NCI-H2227 treated with DMSO at 0.1 percent for 48 hours (cell line): ENCODE measurements at places on chromosomes 13 and 19.

- no peak for DNase-seq
Observed at GRCh38 chr19:14674764-14675163, at the start of gene ADGRE3. Gene ADGRE3 (minus strand): TSS chr19:14674844. CDS start chr19:14674770, 74 bp downstream.

GRCh38 chr19:46241626-46242025, 12.1 kb downstream of the IGFL1 start:
- DNase-seq, result no peak

DNA sequence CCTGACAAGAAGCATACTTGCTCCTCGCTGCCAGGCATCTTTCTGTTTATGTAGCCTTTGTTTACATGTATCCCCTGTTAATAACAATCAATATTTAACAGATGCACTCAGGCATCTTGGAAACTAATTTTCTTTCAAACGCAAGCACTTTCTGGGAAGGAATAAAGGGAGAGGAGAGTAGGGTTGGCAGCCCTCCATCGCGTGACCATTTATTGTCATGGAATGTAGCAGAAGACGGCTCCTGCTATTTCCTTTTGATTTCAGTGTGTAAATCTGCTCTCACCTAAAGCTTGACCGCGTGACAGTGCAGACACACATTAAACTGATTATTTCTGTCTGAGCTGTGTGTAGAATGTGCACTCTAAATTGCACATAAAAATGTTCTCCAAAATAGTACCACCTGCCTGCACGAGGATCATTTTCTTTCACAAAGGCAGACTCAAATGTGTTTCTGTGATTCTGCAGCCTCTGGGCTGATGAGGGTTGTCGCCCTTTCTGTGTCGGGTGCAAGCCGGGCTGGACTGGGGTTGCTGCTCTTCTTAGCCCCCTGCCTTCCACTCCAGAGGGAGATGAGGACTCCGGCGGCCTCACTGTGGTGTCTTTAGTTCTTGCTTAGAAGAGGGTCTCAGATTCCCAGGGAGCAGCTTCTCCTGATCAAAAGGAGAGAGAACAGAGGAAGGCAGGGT, 223.5 kb upstream of the MAB21L1 start:
- peak; percentile 7 for DNase-seq

DNA sequence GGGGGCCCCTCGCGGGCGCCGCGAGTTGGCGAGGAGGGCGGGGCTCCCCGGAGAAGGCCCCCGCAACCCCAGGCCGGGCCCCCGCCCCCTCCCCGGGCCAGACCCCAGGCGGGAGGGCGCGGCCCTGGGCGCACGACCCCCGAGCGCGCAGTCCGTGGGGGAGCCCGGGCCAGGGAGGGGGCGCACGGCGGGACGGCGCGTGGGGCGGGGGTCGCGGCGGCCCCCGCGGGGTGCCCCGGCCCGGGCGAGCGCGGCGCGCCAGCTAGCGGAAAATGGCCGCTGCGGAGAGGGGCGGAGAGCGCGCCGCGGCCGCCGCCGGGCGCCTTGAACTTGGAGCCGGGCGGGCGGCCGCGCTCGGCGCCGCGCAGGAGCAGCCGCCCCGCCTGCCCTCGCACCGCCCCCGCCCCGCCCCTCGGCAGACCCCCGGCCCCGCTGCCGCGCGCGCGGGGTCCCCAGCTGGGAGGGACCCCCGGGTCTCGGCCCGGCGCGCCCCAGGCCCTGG, 6.4 kb upstream of the NFIC start:
- DNase-seq, result no peak

DNA sequence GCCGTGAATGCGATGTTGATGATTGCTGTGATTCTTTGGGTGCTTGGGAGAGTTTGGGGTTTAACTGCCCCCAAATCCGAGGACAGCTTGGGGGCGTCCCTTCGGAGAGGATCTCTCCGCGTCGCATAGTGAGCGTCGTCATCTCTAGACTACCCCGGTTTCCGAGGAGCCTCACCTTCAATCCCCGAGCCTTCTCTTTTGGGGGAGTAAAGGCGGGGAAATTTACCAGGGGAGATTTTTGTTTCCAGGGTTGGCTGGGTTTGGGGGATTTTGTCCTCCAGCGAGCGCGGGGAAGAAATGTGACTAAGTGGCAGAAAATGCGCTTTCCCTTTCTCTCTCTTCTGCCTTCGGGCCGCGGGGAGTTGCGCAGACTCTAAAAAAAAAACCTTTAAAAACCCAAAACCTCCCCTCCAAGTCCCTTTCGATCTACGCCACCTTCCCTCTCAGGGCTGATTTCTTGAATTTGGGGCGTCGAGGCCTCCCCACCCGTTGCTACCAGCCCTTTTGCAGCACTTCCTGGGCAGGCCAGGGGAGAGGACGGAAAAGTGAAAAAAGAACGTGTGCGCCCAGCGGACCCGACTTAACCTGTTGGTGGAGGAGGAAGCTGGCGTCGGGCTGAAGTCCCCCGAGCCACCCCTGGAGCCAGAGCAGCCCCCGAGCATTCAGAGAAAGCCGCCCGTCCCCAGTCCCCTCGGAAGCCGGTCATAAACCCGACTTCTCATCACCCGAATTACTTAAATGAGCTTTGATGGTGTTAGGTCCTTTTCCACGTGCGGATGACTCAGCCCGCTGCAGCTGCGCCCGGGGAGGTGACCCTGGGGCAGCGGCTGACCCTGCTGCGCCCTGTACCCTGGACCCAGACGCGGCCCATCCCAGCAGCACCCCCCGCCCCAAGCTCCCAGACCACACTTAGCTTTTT, 17.7 kb downstream of the NFIX start:
- DNase-seq, result no peak

- no peak for DNase-seq
Observed at GRCh38 chr19:42251572-42252358, 3.2 kb downstream of the ERF start.

- DNase-seq, result no peak
Observed at GRCh38 chr13:37212826-37213225, 107.4 kb upstream of the CSNK1A1L start.

GRCh38 chr19:48544856-48545750, 6.9 kb upstream of the SULT2B1 start:
- DNase-seq, result no peak

DNA sequence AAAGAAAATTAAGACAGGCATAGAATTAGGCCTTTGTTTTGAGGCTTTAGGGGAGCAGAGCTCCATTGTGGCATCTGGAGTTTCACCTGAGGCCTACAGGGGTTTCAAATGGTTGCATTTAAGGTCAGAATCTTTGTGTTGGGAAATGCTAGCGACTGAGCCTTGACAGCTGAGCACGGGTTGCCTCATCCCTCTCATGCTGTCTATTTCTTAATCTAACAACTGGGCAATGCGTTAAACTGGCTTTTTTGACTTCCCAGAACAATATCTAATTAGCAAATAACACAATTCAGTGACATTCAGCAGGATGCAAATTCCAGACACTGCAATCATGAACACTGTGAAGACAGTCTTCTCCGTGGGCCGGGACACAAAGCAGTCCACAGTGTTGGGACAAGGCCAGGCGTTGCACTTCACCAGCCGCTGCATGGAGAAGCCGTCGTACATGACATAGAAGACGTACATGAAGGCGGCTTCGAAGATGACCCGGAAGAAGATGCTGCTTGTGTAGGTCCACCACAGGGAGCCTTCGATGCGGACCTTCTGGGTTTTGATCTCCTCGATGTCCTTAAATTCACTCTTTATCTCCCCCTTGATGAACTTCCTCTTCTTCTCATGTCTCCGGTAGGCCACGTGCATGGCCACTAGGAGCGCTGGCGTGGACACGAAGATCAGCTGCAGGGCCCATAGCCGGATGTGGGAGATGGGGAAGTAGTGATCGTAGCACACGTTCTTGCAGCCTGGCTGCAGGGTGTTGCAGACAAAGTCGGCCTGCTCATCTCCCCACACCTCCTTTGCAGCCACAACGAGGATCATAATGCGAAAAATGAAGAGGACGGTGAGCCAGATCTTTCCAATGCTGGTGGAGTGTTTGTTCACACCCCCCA, 3.8 kb downstream of the GJB2 start:
- DNase-seq, result no peak

DNA sequence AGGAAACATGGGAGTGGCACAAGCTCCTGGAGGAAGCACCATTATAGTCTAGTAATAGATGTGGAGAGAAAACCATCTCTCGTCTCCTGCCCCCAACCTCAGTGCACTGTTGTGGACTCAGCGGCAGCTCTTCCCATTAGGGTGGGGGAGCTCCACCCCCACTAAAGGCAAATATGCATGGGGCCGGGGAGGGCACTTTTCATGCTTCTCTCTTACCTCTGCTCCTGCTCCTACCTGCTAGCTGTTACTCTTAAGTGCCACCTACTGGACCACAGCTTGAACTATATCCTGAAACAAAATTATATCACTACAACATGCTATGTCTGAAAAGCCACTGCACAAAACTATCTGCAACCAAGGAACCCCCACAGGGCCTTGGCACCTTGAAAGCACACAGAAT, 112.6 kb upstream of the DACH1 start:
- DNase-seq, result peak; percentile 2

DNA sequence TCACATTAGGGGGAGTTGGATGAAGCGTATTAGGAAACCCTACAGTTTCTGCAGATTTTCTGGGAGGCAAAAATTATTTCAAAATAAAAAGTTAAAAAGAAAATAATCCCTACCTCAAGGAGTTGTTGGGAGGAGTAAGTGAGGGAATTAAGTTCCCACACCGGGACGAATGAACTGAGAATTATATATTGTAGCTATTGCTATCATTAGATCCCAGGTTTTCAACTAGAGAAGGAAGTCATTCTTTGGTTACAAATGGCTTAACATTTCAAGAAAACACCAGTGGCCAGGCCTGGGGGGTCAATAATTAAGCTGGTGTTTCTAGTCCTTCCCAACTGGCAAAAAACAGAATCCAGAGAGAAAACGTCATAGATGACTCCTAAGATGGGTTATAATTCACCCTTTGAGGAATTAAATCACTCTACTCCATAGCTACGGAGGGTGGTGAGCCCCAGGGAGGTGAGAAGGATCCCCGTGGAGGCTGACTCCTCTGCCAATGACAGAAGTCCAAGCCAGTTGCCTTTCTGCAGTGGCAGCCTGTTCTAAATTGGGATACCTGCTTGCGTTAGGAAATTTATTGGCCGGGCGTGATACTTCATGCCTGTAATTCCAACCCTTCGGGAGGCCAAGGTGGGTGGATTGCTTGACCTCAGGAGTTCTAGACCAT, 1.2 kb upstream of the MYDGF start:
- DNase-seq, result peak; percentile 2

- DNase-seq, result no peak
Observed at GRCh38 chr19:2475018-2475701, 767 bp upstream of the GADD45B start.

GRCh38 chr13:33446821-33447725, 161.5 kb upstream of the STARD13 start:
- DNase-seq, result no peak

- DNase-seq, result peak; percentile 30
Observed at GRCh38 chr13:38758277-38758676, 71.4 kb downstream of the FREM2 start.

DNA sequence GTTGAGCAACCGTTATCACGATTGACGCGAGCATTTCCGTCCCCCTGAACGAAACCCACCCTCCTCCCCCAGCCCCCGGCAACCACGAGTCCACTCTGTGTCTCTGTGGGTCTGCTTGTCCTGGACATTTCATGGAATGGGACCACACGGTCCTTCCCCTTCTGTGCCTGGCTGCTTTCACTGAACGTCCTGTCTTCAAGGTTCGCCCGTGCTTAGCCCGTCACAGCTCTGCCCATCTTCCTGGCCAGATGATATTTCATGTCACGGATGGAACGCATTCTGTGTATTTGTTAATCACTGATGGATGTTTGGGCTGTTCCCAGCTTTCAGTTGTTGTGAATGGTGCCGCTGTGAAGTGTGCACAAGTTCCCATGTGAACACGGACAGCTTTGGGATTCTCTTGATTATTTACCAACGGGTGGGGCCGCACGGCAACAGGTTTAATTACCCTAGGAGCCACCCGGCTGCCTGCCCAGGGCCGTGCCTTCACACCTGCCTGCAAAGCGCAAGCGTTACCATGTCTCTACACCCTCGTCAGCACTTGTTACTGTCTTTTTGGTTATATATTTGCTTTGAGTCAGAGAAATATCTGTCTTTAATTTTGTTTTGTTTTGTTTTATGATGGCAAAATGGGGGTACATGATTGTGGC, 42.5 kb downstream of the RASA3 start:
- DNase-seq, result no peak

- no peak for DNase-seq
Observed at GRCh38 chr13:31982540-31982939, 49.0 kb upstream of the FRY start.

- DNase-seq, result peak; percentile 19
Observed at GRCh38 chr19:9205501-9206113, 13.8 kb downstream of the OR7D4 start.

DNA sequence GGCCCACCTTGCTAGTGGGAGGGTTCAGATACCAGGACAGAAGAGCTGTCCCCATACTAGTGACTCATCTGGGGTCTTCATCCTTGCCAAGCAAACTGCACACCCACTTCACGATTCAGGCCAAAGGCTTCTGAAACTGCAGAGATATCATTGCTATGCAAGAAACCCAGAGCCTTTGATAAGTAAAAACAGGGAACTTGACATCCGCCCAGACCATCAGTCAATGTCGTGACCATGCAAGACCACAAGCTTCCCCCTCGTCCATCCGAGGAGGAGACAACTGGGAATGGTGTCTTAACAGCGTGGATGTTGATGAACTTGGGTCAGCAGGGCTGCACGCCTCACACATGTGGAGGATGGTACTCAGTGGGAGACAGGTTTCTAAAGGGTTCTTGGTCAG, 58.0 kb downstream of the ABCC4 start:
- DNase-seq, result no peak

DNA sequence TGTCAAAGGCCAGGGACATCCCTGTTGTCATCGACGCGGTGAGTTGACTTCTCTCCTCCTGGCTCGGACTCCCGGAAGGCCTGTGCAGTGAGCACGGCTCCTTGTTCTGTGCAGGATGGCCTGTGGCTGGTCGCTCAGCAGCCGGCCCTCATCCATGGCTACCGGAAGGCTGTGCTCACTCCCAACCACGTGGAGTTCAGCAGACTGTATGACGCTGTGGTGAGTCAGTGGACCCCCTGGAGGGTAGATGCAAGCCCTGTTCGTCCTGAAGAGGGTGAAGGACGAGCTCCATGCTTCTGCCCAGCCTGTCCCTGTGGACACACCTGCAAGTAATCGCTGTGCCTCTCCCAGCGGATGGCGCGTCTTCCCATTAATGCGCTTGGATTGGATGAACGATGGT, 19.2 kb downstream of the NAXD start:
- no peak for DNase-seq

DNA sequence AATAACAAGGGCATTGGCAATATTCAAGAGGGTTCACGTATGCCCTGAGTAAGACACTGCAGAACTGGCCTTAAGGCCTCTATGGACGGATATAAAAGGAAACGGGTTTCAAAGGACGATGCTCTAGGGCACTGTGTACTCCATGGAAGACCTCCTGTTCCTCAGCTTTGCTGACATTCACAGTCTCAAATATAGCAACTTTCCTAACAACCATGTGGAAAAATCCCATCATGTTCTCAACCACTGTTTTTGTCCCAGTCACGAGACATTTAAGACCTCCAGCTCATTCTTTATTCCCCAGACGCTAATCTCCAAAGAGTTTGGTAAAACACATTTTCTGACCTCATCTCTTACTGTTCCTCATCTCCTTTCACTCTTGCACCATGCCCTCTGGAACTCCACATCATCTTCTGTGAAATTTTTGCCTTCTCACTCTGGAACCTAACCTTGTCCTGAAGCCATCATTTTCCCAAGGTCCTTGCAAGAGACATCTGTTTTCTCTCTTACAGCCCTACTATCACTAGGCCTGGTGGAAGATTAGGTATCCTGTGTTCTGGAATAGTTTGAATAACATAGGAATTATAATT, 37.6 kb downstream of the SPRY2 start:
- no peak for DNase-seq

GRCh38 chr13:26459276-26460131, 98.0 kb upstream of the WASF3 start:
- no peak for DNase-seq
